Stimulated activated CD8-positive, alpha-beta memory T cell treated with anti-CD3 and anti-CD28 coated beads, Interleukin-15, amount 100 ng/mL, for 48 hours (primary cell): ENCODE measurements at places on chromosomes 11 and 22.

- DNase-seq, result no peak
These were observed 9.2 kb downstream of the PRR5 start for GRCh38 chr22:44711241-44711560.

DNA sequence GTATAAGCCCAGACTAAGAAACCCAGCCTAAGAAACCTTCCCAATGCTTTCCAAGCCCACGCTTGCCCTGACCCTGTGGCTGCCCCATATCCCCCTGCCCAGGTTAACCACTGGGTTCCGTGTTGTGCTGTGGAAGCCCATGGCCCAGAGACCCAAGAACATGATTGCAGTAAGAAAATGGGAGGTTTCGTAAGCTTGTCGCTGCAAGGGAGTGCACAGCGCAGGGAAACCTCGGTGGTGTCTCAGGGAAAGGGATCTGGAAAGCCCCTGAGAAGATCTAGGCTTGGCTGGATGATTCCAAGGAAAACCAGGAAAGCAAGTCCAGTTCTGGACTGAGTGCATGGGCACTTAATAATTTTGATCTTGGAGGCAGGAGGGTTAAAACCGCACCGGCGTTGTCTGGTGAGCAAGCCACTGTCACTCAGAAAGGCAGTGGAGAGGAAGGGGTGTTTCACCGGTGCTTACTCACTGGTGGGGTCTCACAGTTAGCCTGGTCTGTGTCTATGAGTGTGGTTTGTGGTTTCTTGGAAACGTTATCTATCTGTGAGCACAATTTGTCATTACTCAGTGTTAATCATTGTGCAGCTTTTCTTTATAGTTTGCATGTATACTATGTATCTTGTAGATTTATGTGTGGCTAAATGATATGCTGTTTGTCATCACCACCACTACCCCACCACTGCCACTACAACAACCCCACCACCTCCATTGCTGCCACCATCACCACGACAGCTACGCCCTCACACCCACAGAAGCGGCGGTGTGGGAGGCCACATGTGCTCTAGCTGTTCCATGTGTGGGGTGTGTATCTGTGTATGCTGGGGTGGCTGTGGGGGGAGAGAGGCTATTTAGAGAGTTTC, 53.3 kb upstream of the PRDM11 start:
- peak; percentile 48 for DNase-seq

DNA sequence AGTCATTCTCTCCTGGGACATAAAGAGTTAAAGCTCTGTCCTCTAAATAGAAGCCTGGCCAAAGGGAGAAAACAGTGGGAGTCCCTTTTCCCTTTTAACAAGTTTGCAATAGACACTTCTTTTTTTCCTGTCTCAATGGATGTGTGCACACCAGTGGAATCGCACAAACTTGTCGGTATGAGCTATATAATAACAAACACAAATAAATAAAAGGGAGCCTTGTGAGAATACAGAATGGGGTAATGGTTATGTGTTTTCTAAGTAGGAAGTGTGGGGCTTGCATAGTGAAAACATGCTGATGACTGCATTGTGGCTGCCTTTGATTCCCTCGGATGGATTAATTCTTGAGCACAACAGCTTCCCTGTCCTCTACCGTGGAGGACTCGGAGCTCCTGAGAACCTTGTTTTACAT, 131.9 kb downstream of the WNT7B start:
- DNase-seq, result no peak

- DNase-seq, result no peak
These were observed 826.3 kb downstream of the DLG2 start for GRCh38 chr11:84800755-84801346.

GRCh38 chr11:44344921-44345320, 35.0 kb upstream of the ALX4 start:
- DNase-seq, result no peak

DNA sequence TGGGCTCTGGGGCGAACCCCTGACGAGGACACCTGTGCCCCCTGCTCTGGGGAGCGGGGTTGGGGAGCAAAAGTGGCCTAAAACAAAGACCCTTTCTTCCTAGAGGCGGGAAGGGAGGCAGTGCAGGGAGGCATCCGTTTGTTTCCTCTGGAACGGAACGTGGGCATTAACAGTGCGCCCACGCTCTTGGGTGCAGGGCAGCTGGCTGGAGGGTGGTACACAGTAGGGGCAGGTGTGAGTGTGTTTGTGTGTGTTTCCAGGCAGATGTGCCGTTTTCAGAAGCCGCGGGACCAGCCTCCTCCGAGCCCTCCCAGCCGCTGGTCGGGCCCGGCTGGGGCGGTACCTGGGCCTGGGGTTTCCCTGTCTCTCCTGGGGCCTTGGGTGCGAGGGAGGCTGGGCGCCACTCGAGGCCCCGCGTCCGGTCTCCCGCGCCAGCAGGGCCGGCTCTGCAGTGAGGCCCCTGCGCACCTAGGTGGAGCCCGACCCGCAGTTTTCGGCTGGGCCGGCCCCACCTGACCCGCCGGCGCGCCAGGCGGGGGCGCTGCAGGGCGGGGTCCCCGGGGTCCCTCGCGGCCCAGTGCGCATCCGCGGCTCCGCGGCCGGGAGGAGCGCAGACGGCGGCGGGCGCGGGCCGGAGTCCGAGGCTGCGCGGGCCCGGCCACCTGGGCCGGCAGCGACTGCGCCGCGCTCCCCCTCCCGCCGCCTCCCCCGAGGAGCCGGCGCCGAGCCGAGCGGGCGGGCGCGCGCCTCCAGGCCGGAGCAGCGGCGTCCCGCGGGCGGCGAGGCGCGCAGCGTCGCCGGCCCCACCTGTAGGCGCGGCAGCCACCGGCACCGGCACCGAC, 1252.7 kb downstream of the BRD1 start:
- peak; percentile 27 for DNase-seq

- no peak for DNase-seq
These were observed 48.8 kb downstream of the MAPK1 start for GRCh38 chr22:21818487-21819182.

DNA sequence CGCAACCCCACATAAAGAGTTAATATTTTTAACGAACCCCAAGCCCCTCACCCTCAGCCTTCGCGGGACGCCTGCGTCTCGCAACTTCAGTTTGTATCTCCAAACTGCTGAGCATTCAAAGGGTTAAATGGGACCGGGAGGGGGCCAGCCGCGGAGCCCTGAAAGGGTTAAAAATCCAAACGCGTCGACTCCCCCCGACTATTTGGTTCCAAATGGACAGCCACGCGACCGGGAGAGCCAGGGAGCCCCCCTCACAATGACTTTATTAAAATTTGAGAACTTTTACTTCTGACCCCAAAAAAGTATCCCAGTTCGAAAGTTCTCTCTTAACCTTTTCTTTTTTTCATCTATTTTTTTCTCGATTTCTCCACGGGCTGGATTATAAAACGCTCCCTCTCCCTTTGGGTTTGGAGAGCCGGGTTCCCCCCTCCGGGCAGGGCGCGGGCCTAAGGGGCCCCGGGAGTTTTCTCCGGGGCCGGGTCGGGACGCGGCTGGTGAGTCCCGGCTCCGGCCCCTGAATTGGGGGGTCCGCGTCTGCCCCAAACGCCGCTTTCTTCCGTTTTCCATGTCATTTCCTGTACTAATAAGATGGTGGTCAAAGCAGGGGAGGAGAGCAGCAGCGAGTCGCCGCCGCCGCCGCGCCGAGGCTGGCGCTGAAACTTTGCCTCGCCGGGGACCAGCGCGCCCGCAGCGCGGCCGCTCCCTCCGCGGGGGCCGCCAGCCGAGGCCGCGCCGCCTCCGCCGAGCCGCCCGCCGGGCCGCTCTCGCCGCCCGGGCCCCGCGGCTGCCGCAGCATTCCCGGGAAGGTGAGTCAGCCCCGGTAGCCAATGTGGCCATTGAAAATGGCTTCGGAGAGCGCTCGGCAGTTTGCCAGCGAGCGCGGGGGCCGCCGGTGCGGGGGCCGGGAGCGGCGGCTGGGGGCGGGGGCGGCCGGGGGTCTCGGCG, at the start of gene PRDM11:
Gene PRDM11 (plus strand): TSS at position 568 of the 945 bp plus-strand sequence. CDS start 35,128 bp downstream, outside the sequence.
- peak; percentile 40 for DNase-seq

DNA sequence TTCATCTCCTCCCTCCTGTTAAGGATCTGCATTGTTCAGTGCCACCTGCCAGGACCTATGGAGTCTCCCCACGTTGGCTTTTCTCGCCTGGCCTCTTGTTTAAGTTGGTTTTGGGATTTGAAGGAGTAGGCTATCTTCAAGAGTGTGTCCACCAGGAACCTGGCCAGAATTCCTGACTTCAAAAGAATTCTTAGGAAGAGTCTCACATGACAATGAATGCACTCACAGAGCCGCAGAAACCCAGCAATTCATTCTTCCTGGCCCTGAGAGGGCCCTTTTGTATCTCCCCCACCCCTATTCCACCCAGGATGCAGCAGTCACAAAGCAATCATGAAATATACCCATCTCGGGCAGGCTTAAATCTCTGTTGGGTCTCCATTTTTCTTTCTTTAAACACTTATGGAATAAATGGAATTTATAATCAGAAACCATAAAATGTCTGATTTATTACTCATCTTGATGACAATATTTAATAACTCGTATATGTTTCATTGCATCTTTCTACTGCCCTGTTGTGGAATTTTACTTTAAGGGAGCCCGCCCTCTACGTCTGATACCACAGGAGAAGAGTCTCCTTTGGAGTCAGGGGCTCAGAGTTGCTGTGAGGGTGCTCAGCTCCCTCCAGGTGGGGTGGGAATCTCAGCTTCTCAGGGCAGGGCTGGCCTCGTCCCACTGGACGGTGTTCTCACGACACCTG, 507.0 kb downstream of the NTM start:
- no peak for DNase-seq

GRCh38 chr11:69959461-69959860, 118.7 kb upstream of the ANO1 start:
- DNase-seq, result no peak

DNA sequence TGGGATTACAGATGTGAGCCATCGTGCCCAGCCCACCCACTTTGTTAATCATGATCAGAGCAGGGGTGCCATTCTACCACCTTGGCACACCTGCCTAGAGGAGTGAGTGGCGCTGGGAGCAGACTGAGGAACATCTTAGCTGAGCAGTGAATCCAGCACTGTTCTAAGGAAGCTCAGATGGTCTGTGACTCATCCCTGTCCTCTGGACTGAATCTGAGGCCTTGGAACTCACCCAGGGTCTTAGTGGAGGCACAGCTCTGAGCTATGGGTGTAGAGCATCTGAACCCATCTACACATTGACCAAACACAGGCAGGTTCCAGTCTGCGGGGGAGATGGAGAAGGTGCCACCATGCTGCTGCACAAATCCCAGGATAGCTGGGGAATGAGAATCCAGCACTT, 14.9 kb downstream of the PGAP2 start:
- DNase-seq, result no peak

DNA sequence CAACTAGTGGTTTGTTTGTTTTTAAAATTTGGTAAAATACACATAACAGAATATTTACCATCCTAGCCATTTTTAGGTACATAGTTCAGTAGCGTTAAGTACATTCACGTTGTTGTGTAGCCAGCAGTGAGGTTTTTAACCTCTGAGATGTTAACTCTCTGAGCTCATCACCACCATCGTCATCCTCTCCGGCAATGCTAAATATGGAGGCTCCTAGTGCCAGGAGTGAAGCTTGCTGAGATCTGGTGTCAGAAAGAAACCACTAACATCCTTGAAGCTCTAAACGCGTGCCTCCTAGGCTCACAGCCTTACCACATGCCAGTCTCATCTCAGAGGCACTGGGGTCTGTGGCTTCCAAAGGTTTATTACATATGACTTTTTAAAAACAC, 330.2 kb upstream of the B3GAT1 start:
- no peak for DNase-seq

GRCh38 chr11:131998020-131998419, 627.6 kb downstream of the NTM start:
- no peak for DNase-seq

DNA sequence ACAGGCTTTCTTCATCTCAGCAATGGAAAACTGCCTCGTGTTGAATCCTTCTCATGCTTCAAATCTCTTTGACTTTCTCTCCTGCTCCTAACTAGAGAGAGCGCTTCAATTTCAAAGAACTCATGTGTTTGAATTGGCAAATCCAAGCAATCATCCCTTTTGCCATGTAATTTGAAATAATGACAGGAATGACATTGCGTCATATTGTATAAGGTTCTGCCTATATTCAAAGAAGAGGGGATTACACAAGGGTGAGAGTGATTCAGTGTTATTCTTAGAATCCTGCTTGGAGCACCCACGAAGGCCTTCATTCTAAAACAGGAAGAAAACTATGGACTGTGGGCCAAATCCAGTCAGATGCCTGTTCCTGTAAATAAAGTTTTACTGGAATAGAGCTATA, 720.6 kb downstream of the JRKL start:
- no peak for DNase-seq

DNA sequence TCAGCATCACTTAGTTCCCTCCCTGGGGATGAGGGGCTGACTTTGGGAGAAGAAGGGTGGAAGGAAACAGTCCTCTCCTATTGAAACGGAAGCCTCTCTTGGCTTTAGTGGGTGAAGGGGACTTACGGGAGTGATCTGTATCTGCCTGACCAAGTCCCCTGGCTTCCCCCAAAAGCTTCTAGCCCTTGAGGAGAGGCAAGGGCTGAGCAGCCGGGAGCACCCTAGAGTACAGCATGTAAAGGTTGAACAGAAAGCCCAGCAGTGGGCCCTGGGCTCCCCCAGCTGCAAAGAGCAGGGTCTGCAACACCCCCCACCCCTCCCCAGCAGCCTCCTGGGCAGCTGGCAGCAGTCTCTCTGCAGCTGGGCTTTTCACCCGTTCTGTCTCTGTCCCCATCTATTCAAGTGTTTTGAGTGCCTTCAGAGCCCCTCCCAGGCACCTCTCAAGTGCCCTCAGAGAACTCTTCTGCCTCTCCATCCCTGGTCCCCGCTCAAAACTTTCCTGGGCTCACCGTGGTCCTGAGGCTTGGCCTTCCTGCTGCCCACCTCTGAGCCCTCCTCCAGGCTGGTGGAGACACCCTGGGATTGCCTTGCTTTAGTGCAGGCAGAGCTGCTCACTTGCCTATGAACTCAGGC, 2.7 kb downstream of the CAPN5 start:
- DNase-seq, result no peak

DNA sequence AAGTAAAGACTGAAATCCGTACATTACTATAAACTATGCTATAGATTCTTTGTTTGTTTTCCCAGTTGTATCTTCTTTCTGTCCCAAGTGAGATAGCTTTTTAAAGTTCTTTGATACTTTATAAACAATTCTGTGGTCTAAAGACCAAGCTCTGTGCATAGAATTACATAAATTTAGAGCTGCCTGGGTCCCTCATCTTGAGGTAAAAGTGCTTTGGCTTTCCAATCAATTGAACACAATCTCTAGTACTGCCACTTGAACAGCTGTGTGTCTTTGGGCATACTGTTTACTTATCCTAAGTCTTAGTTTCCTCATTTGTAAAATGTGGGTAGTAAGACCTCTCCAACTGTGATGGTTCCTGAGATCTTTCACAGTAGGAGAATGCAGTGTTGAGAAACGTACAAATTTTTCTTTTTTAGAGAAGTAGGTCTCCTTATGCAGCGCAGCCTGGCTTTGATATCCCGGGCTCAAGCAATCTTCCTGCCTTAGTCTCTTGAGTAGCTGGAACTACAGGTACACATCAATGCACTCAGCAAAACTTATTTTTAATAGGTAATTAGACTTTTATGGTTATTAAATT, 2.5 kb upstream of the EED start:
- no peak for DNase-seq
